ENCODE measurements at places on chromosomes 1 and 21.

DNA sequence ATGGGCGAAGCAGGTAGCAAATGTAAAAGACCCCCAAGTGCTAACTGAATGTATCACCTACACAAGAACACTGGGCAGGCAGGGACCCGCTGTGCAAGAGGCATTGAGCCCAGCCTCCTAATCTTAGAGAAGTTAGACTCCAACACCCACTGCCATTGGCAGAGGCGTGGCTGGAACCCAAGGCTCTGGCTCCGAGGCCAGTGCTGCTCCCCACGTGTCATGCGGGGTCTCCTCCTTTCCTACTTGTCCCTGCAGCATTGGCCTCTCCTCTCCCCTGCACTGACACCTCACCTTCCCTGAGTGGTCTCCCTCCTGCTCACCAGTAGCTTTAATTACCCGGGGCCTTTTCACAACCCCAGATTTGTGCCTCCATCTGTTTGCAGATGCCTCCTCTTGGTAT, 107.0 kb downstream of the GALNT2 start:
- no peak for DNase-seq

GRCh38 chr1:4696161-4696745, 41.8 kb downstream of the AJAP1 start:
- DNase-seq, result no peak

GRCh38 chr1:194069168-194069830, 882.9 kb upstream of the B3GALT2 start:
- no peak for DNase-seq

DNA sequence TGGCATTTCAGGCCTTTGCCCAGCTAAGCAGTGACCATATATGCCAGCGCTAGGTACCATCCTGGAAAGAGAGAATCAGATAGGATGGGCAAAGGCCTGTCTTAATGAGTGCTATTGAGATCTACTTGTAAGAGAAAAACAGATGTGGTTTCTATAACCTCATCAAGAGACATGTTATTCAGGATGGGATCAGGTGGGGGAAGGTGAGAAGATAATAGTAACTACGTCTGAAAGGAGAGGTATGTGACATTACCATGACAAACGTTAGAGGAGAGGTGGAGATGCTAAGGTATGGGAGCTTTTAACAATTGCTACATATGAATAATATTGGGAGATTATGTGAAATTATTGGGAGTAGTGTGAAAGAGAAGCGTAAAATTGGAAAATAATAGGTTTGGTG, 204.2 kb upstream of the PLXNA2 start:
- DNase-seq, result no peak

- no peak for DNase-seq
Observed at GRCh38 chr1:189357317-189357716, 1120.3 kb downstream of the BRINP3 start.

DNA sequence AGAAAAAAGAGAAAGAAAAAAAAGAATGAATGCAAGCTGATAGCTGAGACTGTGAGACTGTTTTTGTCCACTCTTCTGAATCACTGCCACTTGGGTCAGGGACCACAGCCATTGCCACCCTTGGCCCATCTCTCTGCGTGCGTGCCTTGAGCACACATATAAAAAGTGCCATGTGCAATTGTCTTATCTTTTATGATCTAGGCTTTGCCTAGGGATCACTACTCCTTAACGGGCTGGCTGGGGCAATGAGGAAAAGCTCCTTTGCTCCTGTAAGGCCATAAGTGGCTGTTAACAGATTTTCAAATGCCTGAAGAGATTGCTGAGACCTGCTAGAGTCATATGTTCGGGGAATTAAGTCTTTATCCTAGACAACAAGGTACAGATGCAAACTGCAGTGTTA, 8.2 kb downstream of the SPATA46 start:
- no peak for DNase-seq

GRCh38 chr1:110634455-110635311, 28.5 kb upstream of the KCNA2 start:
- no peak for DNase-seq

DNA sequence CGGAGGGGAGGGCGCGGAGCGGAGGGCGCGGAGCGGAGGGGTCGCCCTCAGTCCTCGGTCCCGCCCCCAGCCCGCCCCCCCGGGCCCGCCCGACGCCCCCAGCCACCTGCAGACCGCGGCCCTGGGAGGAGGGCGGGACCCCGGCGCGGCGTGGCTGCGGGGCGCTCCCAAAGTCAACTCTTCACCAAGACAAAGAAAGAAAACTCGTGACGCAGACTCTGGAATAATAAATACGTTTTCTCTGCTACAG, 1.2 kb downstream of the HES4 start:
- no peak for DNase-seq

DNA sequence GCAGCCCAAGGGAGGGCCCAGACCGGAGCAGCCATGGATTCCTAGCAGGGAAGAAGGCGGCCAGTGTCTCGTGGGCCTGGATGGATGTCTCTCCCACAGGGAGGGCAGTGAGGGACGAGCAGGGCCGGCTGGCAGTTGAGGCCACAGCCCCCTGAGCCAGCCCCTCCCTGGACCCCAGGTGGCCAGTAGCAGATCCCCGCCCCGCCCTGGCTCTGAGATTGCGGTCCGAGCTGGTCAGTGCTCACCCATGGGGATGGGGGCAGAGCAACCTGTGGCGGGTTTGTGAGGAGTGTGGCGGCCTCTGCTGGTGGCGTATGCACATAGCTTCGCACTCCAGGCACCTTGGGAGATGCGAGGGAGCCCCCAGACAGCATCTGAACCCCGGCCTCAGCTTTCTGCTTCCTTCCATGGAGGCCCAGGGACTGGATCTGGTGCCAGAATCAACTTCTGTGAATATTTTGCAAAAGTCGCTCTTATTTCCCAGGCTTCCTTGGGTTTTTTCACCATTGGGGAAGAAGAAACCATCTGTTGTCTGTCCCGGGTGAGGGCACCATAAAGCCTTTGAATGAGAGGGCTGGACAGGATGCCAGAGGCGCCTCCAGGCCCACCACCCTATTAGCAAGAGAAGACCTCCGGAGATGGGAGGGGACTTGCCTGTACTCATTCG, 8.4 kb upstream of the KCNN3 start:
- peak; percentile 26 for DNase-seq

DNA sequence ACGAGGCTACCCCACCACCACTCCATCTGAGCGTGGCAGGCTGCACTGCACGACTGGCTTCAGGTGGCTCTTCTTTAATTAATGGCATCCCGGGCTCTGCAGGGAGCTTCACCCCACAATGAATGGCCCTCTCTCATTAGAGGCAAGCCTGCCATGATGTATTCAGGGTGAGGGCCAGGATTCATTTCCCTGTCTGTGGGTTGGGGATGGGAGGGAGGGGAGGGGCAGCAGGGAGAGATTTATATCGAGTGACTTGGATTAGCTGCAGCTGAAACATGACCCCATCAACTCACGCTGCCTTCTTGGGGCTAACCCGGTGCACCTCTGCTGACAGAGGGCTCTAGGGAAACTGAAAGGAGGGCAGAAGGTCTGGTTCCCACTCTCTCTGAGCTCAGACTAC, 54.2 kb downstream of the ERI3 start:
- DNase-seq, result peak; percentile 74

- no peak for DNase-seq
Observed at GRCh38 chr1:2906085-2906484, 104.6 kb upstream of the TTC34 start.

- DNase-seq, result no peak
Observed at GRCh38 chr1:205633421-205633976, 1.7 kb upstream of the ELK4 start.

DNA sequence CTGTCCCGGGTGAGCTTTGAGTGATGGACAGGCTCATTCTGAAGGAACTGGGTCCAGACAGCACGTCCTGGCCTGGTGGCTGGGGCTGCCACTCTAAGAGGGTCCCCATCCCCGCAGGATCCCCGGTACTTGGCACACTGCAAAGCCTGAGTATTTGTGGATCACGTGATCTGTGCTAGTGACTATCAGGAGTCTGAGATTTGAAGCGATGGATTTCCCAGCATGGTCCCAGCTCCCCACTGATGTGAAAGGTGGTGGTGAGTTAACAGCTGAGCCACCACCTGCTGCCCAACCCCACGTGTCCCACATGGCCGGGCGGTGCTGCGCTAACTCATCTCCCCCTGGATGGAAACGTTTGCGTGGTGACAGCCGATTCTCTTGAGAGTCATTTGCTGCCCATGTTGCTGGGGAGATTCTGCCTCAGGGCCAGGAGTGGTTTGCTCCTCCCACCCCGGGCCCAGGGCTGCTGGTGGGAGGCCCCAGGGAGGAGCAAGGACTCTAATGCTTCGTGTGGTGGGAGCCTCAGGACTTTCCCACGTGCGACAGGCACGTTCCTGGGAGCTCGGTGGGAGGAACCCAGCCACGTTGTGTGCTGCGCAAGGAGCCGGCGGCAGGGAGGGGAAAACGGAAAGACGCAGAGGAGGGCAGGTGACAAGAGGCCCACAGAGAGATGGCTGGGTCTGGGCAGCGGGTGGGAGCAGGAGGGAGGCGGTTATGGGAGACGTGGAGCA, 15.1 kb downstream of the FAAP20 start:
- no peak for DNase-seq

DNA sequence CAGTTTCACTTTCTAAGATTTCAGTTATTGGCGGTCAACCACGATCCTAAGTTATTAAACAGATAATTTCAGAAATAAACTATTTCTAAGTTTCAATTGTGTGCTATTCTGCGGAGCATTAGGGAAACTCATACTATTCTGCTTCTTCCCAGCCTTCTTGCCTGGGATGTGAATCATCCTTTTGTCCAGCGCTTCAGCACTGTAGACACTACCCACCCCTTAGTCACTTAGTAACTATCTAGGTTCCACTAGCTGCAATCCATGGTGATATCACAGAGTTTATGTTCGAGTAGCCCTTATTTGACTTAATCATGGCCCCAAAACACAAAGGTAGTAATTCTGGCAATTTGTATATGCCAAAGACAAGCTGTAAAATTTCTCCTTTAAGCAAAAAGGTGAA, 279.9 kb upstream of the ADAMTS5 start:
- DNase-seq, result no peak

DNA sequence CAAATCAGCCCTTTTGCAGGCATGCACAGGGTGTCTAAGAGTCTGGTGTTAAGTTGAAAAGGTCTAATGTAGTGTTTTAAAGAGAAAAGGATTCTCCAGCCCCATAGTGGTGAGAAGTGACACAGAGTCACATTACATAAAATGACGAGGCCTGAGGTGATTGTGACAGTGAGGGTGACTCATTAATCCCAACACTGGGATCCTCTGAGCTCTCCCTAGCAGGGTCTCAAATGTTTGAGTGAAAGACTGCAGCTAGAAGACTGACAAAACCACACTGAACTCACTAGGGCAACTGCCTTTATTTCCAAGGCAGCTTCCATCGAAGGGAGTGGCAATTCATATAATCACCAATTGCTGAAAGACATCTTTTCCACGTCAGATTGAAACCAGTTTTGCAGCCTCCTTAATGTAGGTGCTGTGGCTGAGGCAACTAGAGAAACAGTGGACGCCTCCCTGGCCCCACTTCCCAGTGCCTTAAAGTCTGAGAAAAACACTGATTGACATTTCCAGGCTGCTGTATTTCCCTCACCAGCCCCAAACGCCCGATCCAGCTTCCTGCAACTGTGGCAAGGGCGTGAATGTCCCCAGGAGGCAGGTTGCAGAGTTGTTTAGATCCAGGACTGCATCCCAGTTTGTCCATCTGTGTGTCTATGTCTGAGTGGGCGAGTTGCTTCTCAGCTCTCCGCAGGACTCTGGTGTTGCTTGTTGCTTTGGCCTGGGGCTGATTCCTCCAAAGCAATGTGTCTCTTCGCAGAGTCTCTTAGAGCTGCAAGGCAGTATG, 81.4 kb downstream of the RUNX1 start:
- no peak for DNase-seq

DNA sequence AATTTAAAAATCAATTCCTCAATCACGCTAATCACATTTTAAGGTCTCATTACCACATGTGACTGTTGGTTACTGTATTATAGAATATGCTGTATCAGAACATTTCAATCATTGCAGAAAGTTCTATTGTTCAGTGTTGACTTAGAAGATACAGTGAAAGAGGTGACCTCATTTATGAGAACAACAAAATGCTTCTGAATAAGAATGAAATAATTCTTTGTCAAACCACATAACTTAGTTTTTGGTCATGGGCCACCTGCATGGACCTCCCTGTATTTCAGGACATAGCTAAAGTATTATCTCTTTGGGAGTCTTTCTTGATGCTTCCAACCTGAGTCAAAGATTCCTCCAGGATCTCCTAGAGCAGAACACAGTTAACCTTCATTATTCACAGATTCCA, 22.3 kb downstream of the MFSD2A start:
- no peak for DNase-seq

DNA sequence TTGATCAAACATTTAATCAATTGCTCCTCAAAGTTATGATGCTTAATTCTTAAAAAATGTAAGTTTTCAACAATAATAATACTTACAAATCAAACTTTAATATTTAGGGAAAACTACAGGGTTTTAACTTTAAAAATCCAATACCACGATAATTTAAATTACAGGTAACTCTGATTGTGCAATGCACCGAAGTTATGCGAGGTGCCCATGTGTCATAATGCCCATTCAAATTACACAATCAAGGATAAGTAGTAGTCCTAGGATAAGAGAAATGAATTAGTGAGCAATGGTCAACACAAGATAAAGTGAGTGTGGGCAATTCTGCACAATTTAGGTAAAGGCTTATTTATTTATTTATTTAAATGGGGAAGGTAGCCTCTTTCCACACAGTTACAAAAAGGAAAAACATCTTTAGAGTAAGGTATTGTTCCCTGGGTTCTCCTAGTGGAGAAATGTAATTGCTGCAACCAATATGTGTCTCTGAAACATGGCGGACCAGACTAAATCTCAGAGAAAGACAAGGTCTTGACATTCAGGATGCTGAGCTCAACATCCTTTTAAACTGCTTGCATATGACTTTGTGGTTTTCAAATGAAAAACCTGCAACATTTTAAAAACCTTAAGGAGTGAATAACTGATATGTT, 164.2 kb downstream of the TTLL7 start:
- DNase-seq, result no peak

DNA sequence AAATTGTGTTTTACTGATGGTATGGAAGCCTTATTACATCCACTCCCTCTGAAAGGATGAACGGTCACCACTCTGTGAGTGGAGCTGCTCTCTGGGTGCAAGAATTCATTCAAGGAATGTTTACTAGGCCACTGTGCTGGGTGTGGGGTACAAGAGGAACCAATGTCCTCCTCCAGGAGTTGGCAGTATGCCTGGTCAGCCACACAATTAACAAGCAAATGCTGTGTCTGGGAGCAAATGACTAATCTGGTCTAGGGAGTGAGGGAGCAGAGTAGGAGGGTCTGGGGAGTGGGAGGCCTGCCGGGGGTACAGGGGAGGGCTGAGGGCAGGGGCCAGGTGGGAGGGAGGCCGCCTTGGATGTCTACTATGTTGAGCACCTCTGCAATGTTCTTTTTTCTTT, 27.2 kb upstream of the TDRD10 start:
- no peak for DNase-seq

GRCh38 chr1:178528953-178529335, 16.0 kb downstream of the TEX35 start:
- DNase-seq, result no peak

DNA sequence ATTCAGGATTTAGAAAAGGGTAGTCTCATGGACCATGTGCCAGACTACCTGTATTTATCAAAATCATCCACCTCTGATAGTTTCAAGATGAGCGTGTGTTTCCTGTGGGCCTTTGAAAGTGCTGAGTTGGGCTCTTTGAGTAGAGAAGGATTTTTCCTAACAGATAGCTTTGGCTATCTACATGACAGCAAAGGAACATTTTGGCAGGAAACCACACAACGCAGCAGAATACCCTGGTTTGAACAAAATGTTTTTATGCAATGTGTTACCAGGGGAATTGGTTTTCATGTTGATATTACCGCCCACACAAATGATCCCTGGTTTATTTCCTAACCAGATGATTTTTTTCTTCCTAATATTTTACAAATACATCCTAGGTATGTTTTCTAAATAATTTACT, 431.4 kb downstream of the NEGR1 start:
- DNase-seq, result no peak
